Kidney glomerular epithelial cell (primary cell): ENCODE measurements at places on chromosomes 6 and 20.

DNA sequence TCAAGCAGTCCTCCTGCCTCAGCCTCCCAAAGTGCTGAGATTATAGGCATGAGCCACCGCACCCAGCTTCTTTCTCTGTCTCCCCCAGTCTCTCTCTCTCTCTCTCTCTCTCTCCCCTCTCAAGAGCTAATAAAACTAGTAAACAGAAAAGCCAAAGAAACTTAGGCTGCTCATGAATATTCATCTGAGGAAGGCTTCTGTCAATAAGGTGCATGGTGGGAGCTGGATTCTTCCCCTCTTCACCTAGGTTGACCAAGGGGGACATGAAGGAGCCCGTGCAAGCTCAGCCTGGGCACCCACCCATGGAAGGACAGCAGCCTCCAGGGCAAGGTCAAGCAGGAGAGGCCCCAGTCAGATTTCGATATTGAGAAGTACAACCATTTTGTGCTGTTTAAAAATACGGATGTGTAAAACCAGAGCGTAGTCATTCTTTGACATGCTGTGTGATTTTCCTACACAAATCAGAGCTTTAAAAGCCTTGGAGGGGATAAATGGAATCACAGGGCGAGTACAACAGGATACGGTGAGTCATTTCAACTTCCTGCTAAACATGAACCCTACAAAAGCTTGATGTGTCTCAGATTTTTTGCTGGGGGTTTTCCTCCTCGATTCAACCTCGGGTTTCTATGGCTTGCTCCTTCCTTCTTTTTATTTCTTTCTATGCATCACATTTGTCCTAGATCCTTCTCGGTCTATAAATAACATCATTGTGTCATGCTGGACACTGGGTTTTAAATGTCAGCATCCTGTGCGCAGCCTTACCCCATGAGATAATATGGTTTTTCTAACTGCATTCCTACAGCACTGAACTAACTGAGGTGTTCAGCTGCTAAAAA, 368.9 kb upstream of the JARID2 start:
- peak; percentile 48 for DNase-seq

DNA sequence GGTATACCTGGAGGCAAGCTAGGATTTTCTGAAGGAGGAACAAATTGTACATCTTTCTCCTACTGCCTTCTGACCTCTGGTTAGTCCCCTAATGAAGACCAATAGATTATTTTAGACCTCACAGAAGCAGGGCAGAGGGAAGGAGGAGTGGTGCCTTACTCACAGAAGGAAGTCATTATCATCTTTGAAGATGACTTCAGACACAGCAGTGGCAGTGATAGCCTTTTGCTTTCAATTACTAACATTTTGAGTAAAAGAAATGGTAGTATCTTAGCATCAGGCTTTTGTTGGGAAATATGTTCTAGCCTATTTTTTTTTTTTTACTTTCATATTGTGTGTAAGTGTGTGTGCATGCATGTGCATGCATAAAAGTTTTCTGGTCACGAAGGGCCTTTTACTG, 164.2 kb upstream of the PLN start:
- no peak for DNase-seq

DNA sequence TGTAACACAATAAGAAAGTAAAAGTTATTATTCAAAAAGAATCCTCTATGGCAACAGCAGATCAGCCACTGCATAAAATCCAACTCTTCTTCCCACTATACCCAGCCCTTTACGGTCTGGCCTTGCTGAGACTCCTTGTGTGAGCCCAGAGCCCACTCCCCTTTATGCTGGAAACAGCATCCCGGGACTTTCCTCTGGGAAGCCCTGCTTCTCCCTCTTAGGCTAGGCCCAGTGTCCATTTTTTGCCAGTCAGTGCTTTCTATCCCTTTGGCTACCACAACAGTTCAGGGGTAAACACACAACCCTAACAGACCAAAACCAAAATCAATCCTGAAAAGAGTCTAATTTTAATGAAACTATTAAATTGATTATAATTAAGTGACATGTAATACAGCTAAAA, 20.6 kb downstream of the FKBP5 start:
- DNase-seq = no peak

GRCh38 chr6:44061375-44062104, 65.7 kb downstream of the MRPL14 start:
- DNase-seq = no peak

DNA sequence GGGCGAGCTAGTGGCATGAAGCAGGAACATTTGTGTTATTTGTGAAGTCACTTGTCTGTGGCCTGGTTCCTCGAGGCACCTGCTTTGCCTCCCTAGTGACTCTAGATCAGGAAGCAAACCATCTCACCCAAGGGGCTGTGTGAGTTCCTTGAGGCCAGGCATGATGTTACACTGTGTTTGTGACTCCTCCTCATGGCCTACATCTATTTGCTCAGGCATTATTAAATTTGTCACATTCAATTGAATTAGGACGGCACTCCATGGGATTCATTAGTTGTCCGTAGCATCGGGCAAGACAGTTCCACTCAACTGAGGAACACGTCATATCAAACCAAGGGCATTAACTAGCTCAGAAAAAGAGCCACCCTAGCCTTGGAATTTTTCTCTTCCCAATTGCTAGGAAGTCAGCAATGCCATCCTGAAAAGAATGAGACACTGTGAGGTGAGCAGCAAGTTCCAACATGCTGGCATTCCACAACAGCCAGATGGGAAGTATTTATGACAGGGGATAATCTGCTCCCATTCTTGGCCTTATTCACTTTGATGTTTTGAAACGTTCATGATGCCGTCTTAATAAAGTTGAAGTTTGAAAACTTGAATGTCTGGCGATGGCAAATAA, 17.2 kb downstream of the TMEM200A start:
- no peak for DNase-seq

- peak; percentile 71 for DNase-seq
These were observed 95.7 kb downstream of the PRDM1 start for GRCh38 chr6:106181664-106182418.

DNA sequence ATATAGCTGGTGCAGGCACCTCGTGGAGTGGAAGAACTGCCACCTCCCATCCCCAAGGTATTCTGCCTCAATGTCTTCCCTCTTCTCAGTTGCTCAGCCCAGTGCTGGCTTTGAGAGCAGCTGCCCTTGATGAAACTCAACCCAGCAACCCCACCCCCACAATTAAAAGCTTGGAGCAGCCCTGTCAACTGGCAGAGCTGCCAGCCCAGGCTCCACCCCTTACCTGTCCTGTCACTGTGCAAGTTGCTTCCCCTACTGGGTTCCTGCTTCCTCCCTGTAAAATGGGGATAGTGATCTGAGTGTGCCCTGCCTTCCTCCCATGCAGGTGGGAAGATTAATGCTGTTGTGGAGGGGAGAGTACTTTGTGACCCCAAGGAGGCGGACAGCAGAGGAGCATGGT, 4.5 kb downstream of the TMEM63B start:
- no peak for DNase-seq

DNA sequence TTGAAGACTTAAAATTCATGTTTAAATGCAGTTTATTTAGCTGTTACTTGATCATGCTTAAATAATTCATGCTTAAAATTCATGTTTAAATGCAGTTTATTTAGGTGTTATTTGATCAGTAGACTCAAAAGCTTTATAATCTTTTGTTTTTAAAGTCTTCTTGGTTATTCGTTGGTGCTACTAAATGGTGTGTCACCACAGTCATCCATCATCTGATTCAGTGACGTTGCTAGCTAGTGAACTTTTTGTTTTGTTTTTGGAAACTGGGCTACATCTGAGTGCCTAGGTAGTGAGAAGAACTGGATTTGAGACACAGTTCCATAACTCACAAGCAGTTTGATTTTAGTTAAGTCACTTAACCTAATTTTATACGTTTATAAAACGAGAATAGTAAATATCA, 20.9 kb downstream of the SCAF8 start:
- peak; percentile 33 for DNase-seq

- DNase-seq = no peak
These were observed 888.8 kb downstream of the QKI start for GRCh38 chr6:164303102-164303964.

DNA sequence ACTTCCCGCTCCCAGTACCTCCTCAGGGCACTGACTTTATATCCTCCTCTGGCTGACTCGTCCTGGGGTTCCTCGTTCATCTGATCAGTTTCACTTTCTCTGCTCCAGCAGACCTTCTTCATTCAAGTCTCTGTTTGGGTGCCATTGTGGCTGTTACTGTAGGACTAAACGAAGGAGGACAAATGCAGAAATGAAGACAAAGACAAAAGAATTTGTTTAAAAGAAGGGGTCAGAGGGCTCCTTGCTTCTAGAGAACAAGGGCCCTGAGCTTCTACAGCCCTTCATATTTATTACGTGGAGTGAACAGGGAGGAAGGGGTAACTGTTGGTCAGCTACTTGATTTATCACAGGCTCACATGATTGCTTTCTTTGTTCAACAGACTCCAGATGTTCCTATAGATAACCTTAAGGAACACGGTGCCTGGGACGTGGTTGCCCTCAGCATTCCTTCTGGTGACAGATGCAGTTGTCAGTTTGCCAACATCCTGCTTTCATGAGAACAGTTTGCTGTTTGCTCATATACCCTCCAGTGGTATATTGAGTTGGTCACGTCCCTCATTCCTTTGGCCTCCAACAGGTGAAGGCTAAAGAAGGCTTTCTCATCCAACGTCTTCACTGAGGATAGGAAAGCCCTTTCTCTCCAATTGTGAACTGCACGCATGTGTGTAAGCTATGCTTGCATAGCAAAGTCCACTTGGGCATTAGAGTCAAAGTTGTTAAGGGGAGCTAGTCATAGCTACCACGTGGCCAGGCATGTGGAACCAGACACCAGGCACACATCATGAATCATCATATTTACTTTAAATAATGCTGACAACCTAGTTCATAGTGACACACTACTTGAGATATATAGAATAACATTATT, 69.1 kb upstream of the BTN3A2 start:
- peak; percentile 85 for DNase-seq

DNA sequence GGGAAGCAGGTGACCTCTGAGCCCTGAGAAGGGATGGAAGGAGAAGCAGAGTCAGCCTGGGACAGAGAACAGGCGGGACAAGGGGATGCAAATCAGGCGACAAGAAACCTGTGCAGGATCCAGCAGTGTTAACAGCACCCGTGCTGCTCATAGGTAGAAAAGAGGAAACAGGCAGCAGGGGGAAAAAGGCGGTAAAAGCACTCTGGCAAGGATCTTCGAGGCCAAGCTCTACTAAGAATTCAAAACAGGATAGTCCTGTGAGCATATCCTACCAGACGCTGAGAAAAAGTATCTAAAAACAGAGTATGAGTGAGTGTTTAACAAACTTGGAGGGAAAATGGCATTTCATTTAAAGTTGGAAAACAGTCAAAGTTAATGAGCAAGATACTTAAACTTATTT, 16.7 kb downstream of the C6orf118 start:
- no peak for DNase-seq

- DNase-seq = no peak
These were observed 21.9 kb downstream of the FBXL4 start for GRCh38 chr6:98925831-98926230.

DNA sequence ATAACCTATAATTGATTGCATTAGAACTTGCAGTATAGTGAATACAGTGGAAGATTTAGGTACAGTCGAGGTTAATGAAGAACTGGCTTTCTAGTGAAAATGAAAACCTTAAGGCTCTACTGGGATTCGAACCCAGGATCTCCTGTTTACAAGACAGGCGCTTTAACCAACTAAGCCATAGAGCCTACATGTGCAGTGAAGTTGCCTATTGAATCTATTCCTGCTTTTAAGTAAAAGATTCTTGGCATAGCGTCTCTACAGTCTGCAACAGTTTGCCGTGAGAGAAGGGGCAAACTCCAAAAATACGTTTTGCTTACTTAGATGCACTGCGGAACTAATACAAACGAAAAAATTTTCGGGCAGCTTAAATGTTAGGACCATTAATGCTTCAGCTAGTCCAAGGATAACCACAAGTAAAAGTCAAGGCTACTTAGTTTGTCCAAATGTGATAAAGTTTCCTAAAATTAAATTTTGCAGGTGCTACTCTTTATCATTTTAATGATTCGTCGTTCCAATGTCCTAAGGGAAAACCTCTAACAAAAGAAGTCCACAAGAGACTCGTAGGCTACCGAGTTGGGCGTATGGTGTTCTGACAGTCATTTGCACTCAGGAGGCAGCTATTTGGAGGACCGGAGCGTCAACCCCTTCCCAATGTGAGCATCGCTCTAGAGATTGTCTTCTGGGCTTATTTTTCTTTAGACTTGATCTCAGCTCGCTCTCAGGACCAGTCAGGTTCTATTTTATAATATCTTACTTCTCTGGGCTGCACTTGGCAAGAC, 31.3 kb upstream of the ZSCAN23 start:
- peak; percentile 87 for DNase-seq

GRCh38 chr6:40387127-40387870, 199.9 kb downstream of the LRFN2 start:
- no peak for DNase-seq

DNA sequence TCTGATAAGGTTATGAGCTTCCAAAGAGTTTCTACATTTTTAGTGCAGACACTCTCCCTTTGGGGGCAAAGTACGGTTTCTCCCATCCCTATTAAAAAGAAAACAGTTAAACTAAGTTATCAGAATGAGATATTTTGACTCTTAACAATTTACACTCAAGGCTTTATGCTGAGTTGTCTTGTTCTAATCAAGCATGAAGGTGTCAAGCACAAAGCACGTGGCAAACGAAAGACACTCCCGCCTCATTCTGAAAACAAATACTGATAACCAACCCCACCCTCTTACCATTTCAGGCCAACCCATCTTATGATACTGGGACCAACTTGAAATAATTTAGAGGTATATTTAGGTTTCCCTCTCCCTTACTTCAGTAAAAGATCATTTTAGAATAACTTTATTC, 24.3 kb downstream of the OR14J1 start:
- DNase-seq = no peak

- DNase-seq = no peak
These were observed 36.5 kb upstream of the RFPL4B start for GRCh38 chr6:112310439-112311125.

- no peak for DNase-seq
These were observed 198.0 kb downstream of the SIM1 start for GRCh38 chr6:100266494-100267401.

GRCh38 chr6:89321131-89321970, 6.3 kb upstream of the GABRR2 start:
- DNase-seq = peak; percentile 40

DNA sequence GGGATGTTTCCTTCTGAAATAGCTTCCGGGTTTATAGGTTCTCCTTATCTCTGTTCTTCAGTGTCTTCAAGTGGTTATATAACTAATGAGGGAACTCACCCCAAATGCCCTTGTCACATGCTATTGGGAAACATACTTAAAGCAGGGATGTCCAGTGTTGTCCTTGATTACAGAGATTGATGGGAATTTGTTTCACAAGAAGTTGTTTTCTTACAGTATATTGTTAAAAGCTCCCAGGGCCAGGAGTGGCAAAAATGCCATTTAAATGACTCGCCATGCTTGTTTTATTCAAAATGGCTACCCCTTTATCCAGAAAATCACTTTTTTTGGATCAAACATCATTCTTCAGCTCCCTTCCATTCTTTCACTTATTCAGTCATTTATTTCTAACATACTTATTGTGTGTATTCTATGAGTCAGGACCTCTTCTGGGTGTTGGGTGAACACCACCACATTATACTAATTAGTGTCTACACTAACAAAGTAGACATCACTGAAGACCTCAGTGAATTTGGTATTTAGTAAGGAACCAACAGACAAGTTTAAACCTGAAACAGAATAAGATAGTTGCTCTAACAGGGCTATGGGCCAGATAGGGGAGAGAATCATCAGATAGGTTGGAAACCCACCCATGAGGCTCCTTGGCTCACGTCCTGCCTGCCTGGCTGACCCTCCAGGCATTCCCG, 791.1 kb downstream of the MAFB start:
- no peak for DNase-seq
